ENCODE measurements at places on chromosomes 1 and 21.

DNA sequence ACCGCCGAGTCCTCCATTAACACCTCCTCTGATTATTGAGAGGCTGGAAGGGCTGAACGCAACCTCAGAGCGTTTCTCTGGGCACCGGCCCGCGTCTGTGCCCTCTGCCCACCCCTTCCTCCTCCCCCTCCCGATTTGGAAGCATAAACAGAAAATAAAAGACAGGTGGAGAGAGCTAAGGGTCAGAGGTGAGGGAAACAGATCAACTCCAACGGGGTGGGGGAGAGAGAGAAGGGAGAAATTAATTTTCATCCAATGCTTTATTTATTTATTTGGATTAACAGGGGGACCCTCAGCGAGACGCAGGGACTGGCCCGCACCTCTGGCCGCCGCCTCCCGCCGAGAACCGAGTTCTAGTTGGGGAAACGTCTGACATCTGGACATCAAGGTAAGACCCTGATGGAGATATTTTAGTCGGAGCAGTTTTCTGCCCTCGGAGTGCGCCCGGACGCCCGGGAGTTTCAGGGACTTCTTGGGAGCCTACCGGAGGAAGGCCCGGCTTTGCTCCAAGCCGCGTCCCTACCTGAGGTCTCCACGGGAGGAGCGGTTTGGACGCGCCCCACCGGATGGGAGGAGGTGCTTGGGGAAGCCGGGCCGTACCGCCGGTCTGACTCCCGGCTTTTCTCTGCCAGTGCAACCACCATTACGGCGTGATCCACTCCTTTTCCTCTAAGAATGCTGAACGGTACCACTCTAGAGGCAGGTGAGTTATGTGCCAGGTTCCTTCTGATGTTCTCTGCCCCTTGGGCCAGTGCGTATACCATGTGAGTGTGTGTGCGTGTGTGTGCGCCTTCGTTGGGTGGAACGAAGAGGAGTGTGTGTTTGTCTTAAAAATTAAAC lies 5.1 kb upstream of the LHX9 start:
- H3K4me3 ChIP-seq, result peak overlapping the region; percentile 42
- no peak for DNase-seq
- no peaks in the 10 kb centered on the region for H3K36me3 ChIP-seq
- H3K27ac ChIP-seq, result no peak overlapping the region

- H3K4me3 ChIP-seq, result no peak overlapping the region
- no peaks in the 10 kb centered on the region for H3K36me3 ChIP-seq
- H3K27me3 ChIP-seq, result peaks cover 3% of the 10 kb centered on the region
- H3K4me1 ChIP-seq, result no peaks in the 10 kb centered on the region
- no peak overlapping the region for H3K27ac ChIP-seq
- no peak for DNase-seq
Measured at GRCh38 chr1:107394301-107394700, 253.5 kb downstream of the NTNG1 start.

DNA sequence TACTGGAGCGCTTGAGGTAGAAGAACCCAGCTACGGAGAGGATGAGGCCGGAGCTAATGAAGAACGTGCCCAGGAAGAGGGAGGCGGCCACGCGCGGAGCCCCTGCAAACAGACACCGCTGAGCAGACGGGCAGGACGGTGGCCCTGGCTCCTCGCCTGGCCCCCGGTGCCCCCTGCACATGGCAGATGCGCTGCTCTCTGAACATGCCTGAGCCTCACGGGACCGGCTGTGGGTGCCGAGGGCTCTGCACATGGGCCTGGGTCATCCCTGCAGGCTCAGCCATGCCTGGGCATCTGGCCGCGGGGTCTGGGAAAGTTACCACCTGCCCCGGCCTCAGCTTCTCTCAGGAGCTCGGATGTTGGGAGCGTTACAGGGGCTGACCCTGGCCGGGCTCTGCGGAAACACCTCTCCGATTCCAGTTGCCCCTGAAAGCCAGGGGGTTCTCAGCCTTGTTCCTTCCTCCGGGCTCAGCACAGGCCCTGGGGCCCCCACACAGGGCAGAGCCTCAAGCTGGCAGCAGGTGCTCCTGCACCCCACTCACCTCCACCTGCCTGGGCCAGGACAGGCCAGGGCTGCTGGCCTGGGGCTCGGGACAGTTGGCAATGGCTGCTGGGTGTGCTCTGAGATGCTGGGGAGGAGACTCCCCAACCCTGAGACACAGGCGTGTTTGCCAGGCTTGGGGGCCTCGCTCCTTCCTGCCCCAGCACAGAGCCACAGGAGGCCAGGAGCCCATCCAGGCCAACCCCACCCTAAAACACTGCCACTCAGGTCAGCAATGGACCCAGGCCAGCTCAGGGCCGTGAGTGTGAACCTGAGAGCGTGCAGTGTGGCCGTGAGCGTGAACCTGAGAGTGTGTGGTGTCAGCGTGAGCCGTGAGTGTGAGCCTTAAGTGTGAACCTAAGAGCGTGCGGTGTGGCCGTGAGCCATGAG lies 12.1 kb upstream of the RNF223 start:
- H3K36me3 ChIP-seq, result peaks cover 3% of the 10 kb centered on the region
- no peak for DNase-seq
- H3K27me3 ChIP-seq, result no peaks in the 10 kb centered on the region
- H3K4me1 ChIP-seq, result no peaks in the 10 kb centered on the region
- H3K27ac ChIP-seq, result no peak overlapping the region

- no peak for DNase-seq
- H3K4me1 ChIP-seq, result no peaks in the 10 kb centered on the region
- H3K27me3 ChIP-seq, result no peaks in the 10 kb centered on the region
- H3K27ac ChIP-seq, result no peak overlapping the region
- H3K4me3 ChIP-seq, result no peak overlapping the region
Measured at GRCh38 chr1:200206340-200206739, 178.8 kb downstream of the NR5A2 start.

DNA sequence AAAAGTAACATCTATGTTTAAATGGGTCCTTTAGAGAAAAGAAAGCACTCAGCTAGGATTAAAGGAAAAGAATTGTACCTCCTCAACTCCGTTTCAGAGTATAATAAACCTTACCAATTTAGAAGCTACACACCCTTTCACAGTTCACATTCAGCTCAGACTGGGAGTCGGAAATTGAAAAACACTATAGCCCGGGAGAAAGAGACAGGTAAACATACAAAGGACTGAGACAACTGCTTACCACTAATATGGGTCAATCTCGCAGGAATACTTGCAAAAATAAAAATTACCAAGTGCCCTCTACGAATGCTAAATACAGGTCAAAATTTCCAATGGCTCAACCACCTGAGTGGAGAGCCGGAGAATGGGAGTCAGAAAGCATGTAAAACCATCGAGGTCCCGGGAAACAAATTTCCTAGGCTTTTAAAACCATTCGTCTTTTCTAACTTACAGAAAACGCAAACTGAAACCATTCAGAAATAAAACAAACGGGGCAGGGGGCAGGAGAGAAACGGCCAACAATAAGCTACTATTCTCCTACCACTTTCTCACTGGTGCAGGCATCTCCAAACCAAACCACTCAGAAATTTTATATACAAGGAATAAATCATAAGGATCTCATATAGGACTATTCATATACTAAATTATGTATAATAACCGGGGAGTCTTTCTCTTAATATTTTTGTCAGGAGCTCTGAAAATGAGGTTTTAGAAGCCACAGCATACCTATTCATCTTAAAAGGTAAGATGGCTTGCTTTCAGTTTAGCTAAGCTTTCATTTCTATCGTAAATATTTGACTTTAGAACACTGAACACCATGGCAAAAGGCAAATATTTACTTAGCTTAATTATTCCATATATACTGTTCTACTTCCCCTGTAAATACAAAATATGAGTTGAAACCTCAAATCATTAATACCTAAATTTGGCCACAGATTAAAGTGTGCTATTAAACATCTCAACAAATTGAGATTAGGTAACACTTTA lies 136.5 kb downstream of the RERE start:
- H3K27me3 ChIP-seq, result no peaks in the 10 kb centered on the region
- no peak for DNase-seq

- no peaks in the 10 kb centered on the region for H3K36me3 ChIP-seq
- peaks cover 14% of the 10 kb centered on the region for H3K27me3 ChIP-seq
- H3K4me3 ChIP-seq, result no peak overlapping the region
- H3K4me1 ChIP-seq, result peaks cover 8% of the 10 kb centered on the region
Measured at GRCh38 chr1:181486098-181486420, 2.7 kb downstream of the CACNA1E start.

GRCh38 chr1:72662918-72663317 lies 380.6 kb upstream of the NEGR1 start:
- H3K36me3 ChIP-seq, result no peaks in the 10 kb centered on the region
- H3K4me1 ChIP-seq, result no peaks in the 10 kb centered on the region

DNA sequence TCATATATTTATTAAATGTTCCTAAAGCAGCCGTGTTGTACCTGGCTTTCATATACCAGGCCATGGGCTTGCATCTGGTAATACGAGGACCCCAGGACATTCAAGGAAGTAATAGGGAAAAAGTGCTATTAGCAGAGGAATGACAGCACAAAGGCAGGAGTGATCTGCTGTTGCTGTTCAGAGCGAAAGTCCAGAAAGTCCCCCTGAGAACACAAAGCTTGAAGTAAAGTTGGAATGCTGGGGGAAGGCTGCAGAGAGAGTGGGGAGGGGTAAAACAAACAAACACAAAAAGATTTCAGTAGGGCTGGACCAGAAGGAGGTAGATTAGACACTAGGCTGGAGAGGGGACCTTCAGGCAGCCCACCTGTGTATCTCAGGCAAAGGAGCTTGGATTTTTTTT lies 94.6 kb upstream of the C8B start:
- H3K27ac ChIP-seq, result no peak overlapping the region
- H3K4me1 ChIP-seq, result no peaks in the 10 kb centered on the region
- no peaks in the 10 kb centered on the region for H3K36me3 ChIP-seq
- no peak overlapping the region for H3K4me3 ChIP-seq
- H3K27me3 ChIP-seq, result no peaks in the 10 kb centered on the region

- H3K27me3 ChIP-seq, result peaks cover 3% of the 10 kb centered on the region
- H3K27ac ChIP-seq, result no peak overlapping the region
- H3K4me3 ChIP-seq, result no peak overlapping the region
- DNase-seq, result no peak
- peaks cover 2% of the 10 kb centered on the region for H3K4me1 ChIP-seq
Measured at GRCh38 chr1:175884369-175884768, 141.0 kb upstream of the TNR start.

DNA sequence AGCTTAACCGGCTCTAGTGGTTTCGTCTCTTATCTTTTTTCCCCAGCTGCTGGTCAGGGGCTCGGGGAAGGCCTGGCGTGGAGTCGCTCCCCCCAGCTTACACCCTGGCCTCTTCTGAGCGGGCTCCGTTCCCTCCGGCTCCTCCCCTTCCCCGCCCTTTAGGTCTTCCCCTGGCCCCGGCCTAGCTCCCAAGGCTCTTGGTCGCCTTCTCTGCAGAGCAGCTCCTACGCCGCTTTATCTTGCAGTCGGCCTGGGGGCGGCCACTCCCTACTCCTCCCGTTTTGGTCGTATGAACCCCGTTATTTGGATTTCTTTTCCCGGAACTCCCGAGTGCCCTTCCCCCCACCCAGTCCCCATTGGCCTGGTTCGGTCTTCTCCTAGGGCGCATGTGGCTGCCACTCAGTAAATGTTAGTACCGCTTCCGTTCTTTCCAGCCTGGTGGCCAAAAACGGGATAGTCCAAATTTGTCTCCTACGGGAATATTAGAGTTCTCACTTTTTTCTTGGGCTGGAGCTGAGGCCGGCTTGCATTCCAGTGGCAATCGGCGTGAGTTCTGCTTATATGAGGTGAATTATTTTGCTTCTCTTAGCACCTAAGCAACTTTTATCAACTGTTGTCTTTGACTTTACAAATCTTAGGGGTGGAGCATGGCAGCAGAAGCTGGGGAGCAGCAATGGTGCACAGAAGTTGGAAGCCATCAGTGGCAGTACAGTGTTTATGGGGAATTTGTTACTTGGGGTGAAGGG lies 467 bp downstream of the THRAP3 start:
- no peak for DNase-seq
- H3K4me3 ChIP-seq, result peak overlapping the region; percentile 97
- H3K36me3 ChIP-seq, result peaks cover 23% of the 10 kb centered on the region
- no peaks in the 10 kb centered on the region for H3K27me3 ChIP-seq

- H3K36me3 ChIP-seq, result no peaks in the 10 kb centered on the region
- H3K27ac ChIP-seq, result no peak overlapping the region
- no peaks in the 10 kb centered on the region for H3K4me1 ChIP-seq
- H3K27me3 ChIP-seq, result no peaks in the 10 kb centered on the region
Measured at GRCh38 chr21:22573834-22574233, 1575.6 kb downstream of the NCAM2 start.

GRCh38 chr1:31112266-31112935 lies 46.9 kb upstream of the PUM1 start:
- no peaks in the 10 kb centered on the region for H3K27me3 ChIP-seq
- H3K36me3 ChIP-seq, result no peaks in the 10 kb centered on the region
- no peaks in the 10 kb centered on the region for H3K4me1 ChIP-seq
- H3K27ac ChIP-seq, result no peak overlapping the region

DNA sequence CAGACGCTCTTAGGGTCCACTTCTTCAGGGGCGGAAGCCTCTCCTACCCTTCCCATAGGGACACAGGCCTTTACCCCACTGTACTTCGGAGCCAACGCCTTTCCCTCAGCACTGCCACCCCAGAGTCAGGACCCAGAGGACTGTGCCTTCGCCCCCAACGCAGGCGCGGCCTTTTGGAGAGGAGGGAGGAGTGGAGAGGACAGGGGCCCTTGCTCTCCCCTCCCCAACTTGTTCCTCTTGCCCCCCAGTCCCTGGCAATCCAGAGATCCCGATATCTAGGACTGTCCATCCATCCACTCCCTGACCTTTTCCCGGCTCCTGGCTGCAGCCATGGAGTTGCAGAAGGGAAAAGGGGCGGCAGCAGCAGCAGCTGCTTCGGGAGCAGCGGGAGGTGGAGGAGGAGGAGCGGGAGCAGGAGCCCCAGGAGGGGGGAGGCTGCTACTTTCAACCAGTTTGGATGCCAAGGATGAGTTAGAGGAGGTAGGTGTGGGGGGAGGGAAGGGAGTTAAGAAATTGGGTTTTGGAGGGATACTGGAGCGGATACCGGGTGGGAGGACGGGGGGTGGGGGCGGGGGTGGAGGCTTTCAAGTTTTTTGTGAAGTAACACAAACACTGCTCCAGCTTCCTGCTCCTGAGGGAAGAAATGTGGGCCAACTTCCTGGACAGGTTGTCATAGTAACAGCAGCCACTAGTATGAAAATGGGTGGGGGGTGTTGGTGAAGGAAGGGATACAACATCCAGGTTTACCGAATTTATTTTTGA lies 636 bp downstream of the INTS3 start:
- H3K4me1 ChIP-seq, result peaks cover 8% of the 10 kb centered on the region
- H3K27me3 ChIP-seq, result no peaks in the 10 kb centered on the region
- H3K4me3 ChIP-seq, result peak overlapping the region; percentile 82
- DNase-seq, result peak; percentile 15

- no peak for DNase-seq
- H3K36me3 ChIP-seq, result no peaks in the 10 kb centered on the region
- peaks cover under 1% of the 10 kb centered on the region for H3K4me1 ChIP-seq
- no peaks in the 10 kb centered on the region for H3K27me3 ChIP-seq
- no peak overlapping the region for H3K4me3 ChIP-seq
Measured at GRCh38 chr1:173355281-173356031, 121.7 kb upstream of the PRDX6 start.

All from T-cell (primary cell).